SIG-M5 (cell line): ENCODE measurements at places on chromosomes 16 and 17.

GRCh38 chr17:68257934-68258333 lies 10.1 kb downstream of the AMZ2 start:
- DNase-seq: no peak

- no peak for DNase-seq
These were observed 38.5 kb downstream of the CTU2 start for GRCh38 chr16:88744577-88745521.

DNA sequence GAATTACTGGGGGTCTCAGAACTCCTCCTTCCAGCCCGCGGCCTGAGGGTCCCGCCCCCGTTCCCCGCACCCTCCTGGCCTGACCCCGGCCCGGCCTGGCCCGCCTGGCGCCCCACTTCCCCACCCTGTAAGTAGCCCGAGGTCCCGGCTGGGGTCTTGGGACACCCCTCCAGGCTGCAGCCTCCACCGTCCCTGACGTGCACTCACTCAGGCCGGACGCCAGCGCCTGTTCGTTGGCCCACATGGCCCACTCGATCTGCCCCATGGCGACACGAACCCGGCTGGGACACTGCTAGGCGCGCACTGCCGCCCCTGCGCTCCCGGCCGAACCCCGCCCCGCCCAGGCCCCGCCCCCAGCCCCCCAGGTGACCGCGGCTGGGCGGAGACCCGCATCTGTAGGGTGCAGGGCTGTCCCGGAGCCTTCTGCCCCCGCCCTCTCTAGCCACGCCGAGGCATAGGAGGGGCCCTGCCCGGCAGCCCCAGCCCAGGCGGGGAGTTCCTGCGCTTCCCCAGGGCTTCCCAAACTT lies at the start of gene CYBA:
TSS of gene CYBA (minus strand) at position 305 of the 527 bp plus-strand sequence. CDS start at position 265, 40 bp downstream.
- DNase-seq: no peak

DNA sequence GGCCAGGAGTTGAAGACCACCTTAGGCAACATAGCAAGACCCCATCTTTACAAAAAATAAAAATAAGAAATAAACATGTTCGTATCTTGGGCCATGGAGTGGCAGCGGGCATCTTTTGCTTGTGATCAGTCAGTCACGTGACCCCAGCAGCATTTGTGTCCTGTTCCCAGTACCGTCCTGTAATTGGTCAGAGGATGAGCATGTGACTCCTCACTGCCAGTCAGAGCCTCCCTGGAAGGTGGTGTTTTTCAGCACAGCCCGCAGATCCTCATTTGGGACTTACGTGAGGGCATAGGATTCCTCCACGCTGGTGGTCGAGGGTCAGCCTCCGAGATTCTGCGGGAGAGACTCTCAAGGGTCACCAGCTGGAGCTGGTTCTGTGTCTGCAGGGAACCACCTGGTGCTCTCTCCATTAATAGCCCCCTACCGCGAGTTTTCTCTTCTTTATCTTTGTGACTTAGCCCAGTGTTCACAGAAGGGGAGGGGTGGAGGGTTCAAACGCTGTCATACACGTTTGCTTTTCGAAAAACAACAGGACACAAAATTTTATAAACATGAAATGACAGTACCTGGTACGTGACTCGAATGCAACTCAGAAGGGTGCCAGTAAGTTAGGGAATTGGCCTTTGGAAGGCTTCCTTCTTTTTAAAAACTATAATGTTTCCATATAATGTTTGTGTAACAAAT lies 17.2 kb downstream of the MRC2 start:
- DNase-seq: no peak

DNA sequence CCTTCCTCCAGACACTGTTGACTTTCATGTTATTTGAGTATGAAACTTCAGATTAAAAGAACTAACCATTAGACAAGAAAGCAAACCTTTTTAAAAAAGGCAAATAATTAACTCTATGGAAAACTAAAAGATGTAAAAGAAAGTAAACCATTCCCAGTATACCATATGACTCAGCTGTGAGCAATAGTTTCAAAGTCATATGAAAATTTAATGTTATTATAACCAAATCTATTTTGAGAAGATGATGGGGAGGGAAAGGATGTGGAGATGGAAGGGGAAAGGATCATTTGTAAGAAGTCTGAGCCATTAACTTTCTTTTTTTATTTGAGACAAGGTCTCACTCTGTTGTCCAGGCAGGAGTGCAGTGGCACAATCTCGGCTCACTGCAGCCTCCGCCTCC lies 131.8 kb downstream of the IRX5 start:
- DNase-seq: no peak

- no peak for DNase-seq
These were observed 4.0 kb downstream of the SRCIN1 start for GRCh38 chr17:38601539-38602351.

- no peak for DNase-seq
These were observed 23.4 kb downstream of the GJD3 start for GRCh38 chr17:40340880-40341807.

- no peak for DNase-seq
These were observed 1.7 kb upstream of the POLG2 start for GRCh38 chr17:64498308-64499203.

- DNase-seq: no peak
These were observed 48.3 kb upstream of the BAHCC1 start for GRCh38 chr17:81346908-81347349.

DNA sequence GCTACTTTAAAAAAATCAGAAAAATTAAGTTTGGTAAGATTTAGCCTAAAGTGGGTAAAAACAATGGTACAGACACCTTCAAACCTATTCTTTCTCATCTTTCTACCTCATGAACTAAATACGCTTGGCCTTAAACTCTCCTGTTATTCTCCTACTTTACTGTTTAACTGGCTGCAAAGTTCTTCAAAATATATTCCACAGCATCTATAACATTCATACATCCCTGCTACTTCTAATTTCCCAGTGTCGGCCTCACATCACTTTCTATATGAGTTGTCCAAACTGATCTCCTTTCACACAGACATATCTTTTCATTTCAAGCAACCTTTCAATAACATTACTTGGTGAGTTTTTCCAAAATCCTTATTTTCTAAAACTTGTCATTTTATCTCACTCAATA lies 64.0 kb downstream of the MED13 start:
- no peak for DNase-seq

DNA sequence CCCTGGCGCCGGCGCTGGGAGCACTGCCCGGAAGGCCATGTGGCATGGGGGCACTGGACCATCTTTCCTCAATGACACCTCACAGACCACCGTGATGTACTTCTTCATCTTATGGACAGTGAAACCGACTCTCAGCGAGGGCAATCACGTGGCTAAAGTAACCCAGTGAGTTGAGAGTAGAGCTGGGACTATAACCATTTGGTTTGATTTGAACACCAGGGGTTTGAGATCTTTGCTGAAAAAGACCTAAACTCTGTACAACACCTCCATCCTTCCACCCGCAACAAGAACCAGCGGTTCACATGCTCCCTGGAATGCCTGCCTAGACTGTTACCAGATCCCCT lies 3.3 kb downstream of the ITGA2B start:
- no peak for DNase-seq

DNA sequence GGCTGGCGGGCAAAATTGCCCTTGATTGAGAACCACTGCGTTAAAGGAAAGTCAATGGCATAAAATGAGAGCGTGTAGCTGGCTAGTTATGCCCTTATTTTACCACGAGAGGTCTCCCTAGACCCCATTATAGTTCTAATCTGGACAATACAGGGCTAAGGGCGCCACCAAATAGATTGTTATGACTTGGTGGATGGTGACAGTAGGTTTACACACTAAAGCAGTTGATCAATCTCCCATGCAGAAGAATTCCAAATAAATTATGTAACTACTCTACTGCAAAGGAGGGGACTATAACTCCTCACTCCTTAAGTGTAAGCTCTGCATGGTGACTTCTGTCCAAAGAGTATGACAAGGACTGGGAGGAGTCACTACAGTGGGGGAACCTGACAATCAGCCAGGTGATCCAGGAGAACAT lies 20.4 kb upstream of the YPEL2 start:
- no peak for DNase-seq

DNA sequence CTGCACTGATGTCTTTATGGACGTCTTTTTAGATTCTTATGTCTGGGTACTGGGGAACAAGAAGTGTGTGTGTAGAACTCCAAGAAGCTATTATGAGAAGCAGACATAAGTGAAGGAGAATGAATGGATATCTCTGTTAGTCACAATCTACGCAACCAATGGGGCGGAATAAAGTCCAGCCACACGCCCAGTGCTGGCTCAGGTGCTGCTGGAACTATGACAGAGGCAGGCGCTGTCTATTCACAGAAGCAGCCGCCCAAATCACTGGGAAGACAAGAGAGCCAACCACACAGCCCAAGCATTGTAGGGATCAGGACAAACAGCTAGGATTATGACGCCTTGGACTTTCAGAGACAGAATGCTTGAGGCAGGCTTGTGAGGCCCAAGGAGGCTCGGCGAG lies 43.9 kb upstream of the ICAM2 start:
- no peak for DNase-seq
